ENCODE measurements at places on chromosomes 3 and 15.

DNA sequence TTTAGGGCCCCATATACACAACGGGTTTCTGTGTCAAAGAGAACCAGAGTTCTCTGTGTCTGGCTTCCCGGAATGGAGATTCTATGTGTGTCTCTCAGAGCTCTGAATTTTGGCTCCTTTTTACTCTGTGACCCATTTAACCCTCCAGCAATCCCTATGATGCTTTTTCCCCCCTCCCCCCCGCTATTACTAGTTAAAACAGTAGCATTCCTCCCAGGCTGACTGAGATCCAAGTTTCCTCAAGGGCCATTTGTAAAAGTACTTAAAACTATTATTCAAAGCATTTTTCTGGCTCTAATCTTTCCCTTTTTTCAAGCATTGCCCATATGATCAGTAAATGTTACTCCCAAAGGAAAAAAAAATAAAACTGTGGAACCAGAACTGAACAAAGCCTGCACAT lies 6.6 kb upstream of the STAC start:
- no peak for DNase-seq

DNA sequence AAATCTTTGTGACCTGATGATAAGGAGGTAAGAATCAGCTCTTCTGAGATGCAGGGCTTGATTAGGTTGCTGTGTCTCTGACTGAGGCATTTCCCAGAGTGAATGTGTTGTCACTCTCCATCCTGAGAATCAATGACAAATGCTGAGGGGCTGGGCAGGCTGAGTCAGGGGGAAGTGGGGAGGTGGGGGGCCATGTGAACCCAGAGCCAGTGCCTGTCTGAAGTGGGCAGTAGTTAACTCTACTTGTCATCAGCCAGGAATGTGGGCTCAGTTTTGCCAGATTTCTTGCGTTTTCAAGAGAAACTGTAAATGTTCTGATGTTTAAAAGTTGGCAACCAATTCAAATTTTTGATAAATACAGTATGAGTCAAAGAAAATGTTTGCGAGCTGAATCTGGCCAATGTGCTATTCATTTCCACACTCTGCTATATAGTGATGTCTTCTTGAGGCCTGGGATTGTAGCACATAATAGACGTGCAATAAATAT lies 3.1 kb upstream of the BNC1 start:
- no peak for DNase-seq

GRCh38 chr15:35243758-35244157 lies 158.7 kb upstream of the NANOGP8 start:
- DNase-seq = no peak

DNA sequence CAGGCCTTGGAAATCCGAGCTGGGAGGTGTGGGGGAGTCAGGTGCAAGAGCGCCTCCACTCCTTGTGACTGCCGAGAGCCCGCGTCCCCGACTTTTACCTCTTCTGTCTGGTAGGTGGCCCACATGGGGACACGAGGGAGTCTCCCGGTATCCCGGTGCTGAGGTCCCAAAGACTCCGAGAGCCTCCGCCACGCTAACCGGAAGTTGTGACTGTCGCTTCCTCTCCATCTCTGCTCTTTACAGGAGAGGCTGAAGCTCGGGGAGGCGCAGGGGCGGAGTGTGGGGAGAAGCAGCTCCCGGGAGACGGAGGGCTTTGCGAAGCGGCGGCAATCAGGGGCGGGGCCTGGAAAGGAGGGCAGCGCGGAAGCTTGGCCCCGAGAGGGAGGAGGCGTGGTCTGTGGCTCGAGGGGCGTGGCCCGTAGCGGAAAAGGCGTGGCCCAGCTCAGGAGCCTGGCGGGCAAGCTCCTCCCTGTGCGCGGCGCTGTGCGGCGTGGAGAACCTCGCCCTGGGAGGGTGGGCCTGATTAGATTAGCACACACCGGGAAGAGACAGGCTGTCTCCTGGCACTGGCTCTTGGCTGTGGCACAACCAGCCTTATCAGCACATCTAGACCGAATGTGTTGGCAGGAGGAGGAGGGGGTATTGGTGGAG lies 143.9 kb downstream of the GABRB3 start:
- peak; percentile 4 for DNase-seq

- no peak for DNase-seq
Observed at GRCh38 chr3:165390166-165390565, 194.0 kb upstream of the SLITRK3 start.

DNA sequence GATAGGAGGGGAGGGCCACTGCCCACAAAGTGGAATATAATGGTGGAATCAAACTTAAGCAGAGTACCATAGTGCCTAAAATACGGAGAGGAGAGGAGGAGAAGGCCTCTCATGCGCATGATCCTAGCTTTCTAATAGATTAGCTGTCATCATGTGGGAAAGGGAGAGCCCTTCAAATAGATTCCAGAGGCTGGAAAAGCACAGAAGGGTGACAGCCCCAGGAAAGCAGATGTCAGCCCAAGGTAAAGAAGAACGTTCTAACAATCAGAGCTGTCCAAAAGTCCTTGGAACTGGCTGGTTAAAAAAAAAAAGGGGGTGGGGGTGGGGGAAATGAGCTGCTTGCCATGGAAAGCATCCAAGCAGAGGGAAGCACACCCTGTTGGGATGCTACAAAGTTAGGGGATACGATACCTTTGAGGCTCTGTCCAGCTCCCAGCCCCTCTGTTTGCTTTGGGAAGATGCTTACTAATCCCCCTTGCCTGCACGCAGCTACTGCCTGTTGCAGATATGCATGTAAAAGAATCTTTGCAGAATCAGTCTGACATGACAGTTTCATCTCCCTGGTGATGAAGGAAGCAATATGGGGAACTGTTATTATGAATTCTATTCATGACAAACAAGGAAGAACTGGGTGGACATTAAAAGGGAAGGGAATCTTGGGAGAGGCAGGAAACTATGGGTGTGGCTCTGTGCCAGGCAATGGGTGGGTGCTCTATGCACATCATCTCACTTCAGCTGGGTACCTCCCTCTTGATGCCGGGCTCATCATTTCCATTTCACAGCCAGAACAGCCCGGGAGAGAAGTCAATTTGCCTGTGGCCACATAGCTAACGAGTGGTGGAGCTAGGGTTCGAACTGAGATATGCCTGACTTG lies 10.1 kb upstream of the LMCD1 start:
- DNase-seq = no peak

DNA sequence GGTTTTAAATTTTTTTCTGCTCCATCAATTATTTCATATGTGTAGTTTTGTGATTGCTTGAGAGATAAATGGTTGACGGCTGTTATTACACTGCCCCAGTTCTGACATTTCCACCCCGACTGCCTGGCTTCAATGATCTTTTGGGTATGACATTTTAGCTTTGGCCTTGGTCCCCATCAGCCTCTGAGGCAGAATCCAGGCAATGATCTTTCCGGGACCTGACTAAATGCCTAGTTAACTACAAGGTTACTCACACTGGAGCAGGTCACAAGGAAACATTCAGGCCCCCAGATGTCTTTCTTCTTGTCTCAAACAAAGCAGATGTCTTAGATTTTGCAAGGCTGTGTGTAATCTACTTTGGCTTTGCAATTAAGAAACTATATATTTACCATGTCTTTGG lies 61.1 kb upstream of the TMCO5A start:
- DNase-seq = no peak

DNA sequence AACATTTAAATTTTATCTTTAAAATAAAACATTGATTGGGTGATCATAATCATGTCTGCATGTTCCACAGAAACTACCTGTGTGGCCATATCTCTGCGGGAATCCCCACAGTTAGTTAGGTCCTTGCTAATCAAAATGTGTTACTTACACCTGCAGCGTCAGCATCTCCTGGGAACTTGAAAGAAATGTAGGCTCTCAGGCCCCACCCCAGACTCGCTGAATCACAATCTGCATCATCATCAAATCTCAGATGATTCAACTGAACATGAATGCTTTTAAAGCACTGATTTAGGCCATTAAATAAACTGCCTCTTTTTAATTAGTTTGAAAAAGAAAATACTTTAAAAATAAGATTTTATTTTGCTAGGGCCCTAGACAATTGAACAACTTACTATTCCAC lies 577.8 kb downstream of the PYDC2 start:
- no peak for DNase-seq

DNA sequence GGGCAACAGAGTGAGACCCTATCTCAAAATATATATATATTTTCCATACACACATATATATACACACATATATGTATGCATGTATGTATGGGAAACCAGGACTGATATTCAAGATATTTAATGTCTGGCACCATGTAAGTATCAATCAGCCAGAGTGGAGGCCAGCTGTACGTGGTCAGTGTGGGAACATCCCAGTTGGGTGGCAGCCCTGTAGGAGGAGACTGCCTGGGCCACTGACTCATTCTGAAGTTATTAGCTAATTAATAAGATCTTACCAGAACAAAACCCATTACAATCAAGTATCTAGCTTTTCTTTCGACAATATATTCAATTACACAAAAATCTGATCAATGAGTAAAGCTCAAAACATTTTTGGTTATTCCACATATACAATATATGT lies 85.1 kb upstream of the OCA2 start:
- DNase-seq = no peak

GRCh38 chr15:36912311-36912712 lies 188.0 kb downstream of the MEIS2 start:
- no peak for DNase-seq

- no peak for DNase-seq
Observed at GRCh38 chr15:39591141-39591895, 10.4 kb downstream of the THBS1 start.

DNA sequence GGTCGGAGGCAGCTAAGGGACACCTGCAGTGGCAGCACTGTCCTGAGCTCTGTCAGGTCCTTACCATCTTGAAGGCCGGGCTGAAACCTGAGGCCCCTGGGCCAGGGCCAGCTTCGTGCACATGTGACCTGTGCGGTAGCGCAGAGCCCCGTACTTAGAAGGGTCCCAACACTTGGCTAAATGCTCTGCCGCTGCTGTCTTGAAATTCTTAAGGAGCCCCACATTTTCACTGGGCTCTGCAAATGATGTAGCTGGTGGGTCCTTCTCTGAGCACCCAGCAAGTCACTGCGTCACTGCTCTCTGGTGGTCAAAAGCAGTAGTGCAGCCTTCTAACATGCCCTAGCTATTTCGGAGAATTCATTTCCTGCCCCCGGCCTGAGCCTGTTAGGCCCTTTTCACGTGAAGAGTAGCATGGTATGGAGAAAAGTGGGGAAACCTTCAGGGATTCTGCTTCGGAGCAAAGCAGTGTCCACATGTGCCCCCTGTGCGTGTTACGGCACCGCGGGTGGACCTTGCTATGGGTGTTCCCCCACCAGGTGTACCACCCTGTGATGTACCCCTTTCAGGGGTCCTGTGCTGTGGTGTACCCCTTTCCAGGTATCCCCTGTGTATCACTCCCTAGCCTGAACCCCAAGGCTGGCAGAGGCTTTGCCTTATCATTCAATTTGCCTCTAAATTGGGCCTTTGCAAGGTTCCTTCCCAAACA lies 79.7 kb downstream of the TMEM266 start:
- DNase-seq = peak; percentile 49

DNA sequence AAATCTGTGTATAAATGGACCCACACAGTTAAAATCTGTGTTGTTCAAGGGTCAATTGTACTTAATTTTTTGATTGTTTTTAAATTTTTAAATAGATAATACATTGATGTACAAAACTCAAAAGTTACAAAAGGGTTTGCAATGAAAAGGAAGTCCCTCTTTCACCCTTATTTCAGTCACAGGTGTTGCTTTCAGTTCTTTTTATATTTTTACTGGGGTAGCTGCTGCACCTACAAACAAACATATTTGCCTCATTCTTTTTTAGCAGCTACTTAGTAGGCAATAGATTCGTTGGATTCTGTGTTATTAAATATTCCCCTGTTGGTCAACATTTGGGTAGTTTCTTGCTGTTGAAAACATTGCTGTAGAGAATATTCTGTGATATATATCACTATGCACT lies 44.4 kb downstream of the PIAS1 start:
- no peak for DNase-seq

DNA sequence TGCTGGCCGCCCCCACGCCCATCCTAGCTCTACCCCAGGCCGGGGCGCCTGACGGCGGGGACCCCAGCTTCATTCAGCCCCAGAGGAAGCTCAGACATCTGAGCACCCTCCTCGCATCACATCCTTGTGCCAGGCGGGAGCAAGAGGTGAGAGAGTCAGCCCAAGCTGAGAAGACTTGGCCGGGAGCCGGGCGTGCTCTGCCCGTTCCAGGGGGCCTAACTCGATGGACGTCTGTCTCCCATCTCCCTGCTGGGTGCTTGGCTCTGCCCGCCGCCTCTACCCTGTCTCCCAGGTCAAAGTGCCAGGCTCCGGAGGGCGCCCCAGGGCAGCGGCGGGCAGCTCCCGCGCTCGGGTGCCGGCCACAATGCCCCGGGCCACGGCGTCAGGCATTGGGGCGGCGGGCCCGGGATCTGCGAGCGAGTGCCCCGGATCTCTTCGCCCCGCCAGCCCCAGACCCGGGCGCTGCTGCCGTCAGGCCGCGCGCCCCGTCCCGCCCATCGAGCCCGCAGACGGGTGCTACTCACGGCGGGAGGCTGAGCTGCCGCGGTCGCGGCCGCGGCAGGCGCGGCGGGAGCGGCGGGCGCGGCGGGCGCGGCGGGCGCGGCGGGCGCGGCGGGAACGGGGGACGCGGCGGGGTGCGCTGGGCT lies 388 bp downstream of the DAPK2 start:
- no peak for DNase-seq

- DNase-seq = no peak
Observed at GRCh38 chr3:76724075-76724474, 315.8 kb upstream of the ROBO2 start.

DNA sequence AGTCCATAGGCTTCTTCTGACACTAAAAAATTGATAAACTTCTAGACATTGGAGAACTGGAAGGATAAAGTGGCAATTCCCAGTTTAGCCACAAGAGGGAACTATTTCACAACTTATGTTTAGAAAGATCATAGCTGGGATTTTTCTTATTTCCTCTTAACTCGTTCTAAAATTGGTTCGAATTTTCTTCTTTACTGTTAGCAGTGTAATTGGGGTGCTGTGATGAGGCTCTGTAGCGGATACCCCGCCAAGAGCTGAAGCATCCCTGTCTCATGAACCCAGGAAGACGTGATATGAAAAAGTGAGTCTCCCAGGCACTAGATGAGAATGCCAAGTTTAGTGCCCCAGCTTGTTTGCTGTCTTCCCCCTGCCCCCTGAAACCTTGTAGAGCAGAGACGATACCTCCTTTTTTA lies 85.1 kb downstream of the PDCD6IP start:
- no peak for DNase-seq

- DNase-seq = no peak
Observed at GRCh38 chr3:13857702-13858380, 22.0 kb downstream of the WNT7A start.

- DNase-seq = no peak
Observed at GRCh38 chr3:23685541-23686258, 120.1 kb upstream of the UBE2E1 start.

GRCh38 chr3:71498543-71498942 lies 85.0 kb downstream of the FOXP1 start:
- DNase-seq = no peak

GRCh38 chr15:41501191-41501917 lies 7.7 kb downstream of the ITPKA start:
- DNase-seq = no peak

Data from stimulated activated CD4-positive, alpha-beta T cell treated with anti-CD3 and anti-CD28 coated beads, Interleukin-12 subunit alpha, Interleukin-12 subunit beta, amount 100 ng/mL, for 24 hours (primary cell).